ENCODE measurements at places on chromosomes 7 and 10.

- DNase-seq: no peak
Observed at GRCh38 chr10:129570185-129570584, 103.1 kb downstream of the MGMT start.

GRCh38 chr7:139695051-139695450 lies 82.7 kb downstream of the HIPK2 start:
- DNase-seq: no peak

DNA sequence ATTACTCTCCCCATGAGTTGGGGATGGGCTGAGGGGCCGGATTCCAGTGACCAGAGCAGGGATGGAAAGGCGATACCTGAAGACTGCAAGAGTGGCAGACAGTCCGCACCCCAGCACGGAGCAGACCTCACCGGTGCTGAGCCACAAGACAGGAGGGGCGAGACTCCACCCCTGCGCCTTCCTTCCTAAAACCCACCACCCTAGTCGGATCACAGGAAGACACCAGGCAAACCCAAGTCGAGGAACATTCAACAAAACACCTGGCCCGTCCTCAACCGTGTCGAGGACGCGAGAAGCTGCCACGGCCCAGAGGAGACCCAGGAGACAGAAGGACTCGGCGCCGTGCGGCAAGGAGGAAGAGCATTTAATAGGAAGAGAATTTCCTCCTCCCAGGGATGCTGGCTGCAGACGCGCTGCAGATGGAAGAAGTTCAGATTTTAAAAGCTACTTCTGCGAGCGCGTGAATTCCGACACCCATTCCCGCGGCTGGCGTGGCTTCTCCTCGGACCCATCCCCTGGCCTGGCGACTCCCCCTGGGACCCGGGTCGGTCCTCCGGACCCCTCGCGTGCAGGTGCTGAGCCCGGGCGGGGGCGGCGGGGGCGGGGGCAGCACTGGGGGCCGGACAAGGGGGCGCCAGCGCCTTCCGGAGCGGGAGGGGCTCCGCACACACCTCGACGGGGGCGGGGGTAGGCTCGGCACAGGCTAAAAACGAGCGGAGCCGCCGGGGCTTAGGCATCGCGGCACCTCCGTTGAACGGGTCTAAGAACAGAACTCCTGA lies 563 bp upstream of the UTF1 start:
- DNase-seq: no peak

DNA sequence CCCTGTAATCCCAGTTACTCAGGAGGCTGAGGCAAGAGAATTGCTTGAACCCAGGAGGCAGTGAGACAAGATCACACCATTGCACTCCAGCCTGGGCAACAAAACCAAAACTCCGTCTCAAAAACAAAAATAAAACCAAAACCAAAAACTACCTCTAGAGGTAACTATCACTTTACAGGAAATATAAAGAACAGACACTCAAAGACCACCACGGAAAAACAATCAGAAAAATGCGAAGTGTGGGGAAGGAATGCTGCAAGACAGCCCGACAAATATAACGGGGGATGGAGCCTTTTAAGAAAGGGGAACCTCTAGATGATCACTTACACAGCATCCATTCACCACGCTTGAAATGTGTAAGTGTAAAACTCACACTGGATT lies 4.3 kb downstream of the HNRNPF start:
- no peak for DNase-seq

- DNase-seq: no peak
Observed at GRCh38 chr10:83248106-83248631, 891.1 kb upstream of the GHITM start.

GRCh38 chr7:133746847-133747246 lies 380.3 kb upstream of the LRGUK start:
- DNase-seq: no peak

DNA sequence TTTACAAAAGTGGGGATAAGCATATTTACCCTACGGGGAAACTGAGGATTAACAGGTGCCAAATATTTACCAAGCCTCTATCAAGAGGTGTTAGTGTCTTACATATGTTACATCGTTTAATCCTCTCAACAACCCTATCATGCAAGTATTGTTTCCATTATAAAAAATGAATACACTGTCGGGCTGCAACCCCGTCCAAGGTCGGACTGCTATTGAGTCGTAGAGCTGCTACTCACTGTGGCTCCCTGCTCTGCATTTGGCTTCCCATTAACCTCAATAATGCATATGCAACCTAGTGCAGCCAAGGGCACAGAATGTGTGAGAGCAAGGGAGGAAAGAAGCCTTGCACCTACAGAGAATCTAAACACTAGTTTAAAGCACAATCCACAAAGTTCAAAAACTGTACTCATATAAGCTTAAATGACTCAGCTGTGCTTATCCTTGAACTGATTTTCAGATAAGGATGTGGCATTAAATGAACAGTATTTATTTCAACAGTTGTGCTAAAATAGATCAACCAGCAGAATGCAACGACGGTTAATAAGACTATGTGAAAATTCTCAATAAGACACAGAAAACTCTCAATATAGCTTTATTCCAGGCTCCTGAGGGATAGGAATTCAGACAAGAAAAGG lies 49.9 kb downstream of the UBE2H start:
- no peak for DNase-seq

GRCh38 chr7:120718361-120718760 lies 139.6 kb downstream of the TSPAN12 start:
- no peak for DNase-seq

DNA sequence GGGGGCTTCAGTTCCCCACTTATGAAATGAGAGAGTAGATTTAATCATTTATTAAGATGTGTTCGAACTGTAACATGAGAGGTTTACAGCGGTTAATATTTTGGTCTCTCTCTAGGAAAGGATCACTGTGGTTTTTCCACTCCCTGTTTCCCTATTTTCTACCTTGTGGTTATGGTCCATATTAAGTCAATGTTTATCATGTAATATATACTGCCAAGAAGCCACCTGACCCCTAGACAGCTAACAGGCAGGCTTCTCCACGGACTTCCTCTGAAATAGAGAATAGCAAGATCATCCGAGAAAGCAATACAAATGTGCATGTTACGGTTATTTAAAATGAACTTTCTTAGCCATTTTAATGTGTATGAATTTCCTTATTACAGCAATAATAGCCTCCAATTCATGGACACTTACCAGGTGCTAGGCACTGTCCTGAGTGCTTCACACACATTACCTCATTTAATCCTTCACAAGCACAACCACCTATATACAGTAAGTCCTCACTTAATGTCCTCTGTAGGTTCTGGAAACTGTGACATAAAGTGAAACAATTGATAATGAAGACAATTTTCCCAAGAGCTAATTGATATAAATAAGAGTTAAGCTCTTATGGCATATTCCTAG lies 835 bp upstream of the COL28A1 start:
- no peak for DNase-seq

DNA sequence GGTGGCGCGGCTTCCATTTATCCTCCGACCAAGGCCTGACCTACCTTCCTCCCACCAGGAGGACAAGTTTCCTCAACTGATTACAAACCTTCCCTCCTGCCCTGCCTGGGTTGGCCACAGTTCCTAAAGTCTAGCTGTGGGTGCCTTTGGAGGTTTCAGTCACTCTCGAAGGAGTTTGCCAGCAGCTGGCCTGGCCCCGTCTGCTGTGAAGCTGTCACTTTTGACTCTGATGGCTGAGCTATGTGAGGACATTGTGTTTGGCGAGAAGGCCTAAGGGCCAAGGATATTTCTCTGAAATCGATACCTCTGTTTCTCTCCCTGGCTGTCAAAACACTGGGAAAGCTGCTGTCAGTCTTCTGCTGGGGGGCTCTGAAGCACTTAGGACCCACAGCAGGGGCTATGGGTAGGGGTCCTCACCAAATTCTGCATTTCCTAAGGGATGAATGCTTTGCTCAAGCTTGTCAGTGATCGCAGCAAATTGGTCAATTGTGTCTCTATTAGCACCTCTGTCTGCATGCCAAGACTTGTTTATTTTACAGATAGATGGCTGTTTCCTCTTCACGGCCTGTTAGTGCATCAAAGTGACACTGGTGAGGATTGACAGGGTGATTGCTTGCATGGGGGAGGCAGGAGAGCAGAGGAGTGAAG lies 31.9 kb upstream of the SAMD8 start:
- no peak for DNase-seq

GRCh38 chr10:89549510-89549909 lies 14.1 kb upstream of the SLC16A12 start:
- no peak for DNase-seq

DNA sequence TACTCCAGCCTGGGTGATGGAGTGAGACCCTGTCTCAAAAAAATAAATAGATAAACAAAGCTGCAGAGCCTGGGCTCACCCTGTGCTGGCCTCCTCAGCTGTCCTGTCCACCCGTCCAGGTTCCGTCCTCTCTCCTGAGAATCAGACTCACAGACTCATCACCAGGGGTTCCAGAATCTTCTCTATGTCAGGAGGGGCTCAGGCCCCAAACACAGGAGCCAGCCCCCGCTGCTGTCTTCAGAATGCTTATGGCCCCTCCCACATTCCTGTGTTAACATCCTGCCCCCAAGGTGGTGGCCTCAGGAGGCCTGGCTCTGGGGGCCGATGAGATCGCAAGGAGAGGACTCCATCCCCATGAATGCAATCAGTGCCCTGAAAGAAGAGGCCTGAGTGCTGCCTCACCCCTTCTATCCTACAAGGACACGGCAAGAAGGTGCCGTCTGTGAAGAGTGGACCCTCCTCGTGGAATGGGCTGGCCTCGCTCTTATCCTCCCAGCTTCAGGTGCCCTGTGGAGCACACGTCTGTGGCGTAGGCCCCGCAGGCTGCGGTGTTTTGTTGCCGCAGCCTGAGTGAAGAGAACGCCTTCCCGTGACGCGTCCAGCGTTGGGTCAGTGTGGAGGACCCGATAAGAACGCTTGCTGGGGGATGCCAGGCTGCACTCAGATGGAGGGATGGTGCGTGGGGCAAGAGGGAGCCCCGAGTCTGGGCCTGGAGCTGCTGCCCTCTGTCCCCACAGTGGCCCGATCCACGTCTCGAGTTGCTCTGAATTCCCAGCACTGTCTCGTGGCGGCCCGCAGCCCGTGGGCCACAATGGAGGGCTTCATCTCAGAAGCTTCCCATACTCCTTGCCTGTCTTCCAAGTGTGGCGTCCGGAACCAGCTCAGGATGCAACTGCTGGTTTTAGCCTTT lies 77.1 kb downstream of the INPP5A start:
- no peak for DNase-seq

- DNase-seq: no peak
Observed at GRCh38 chr10:555682-556350, 133.7 kb downstream of the DIP2C start.

GRCh38 chr7:47392241-47392759 lies 189.6 kb downstream of the TNS3 start:
- no peak for DNase-seq

DNA sequence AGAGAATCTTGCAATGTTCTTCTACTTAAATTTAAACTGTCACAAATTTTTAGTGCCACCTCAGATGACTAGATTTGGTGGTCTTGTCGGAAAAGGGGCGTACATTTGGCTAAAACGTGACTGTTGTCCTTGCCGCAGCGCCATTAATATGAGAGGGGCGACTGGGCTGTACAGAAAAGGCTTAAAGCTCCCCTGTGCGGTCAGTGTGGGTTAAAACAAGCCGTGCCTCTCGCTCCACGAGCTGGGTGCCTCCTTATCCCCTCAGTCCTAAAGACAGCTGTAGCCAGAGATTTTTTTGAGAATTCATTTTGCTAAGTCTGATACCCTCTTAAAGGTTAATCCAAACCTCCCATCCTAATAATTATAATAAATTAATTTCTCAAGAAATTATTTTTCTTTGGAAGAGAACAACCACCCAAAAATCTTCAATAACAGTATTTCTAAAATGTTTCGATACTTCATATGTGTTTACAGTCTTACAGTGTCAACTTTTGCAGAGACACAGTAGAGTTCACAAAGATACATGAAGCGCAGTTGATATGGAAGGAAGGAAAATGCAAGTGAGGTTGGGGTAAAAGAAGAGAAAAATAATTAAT lies 68.6 kb downstream of the C7orf25 start:
- peak; percentile 84 for DNase-seq

GRCh38 chr10:43214956-43215561 lies 51.8 kb downstream of the RASGEF1A start:
- no peak for DNase-seq
